ENCODE measurements at places on chromosomes 3 and 15. TPM values are rescaled to one million over a fixed set of nuclear protein-coding genes. Genes with fewer than 3 reads are reported as not detected.

The IL16 gene
- total RNA-seq, result 141 TPM

The IL20RB gene
- total RNA-seq, result 2.8 TPM

The ADAMTS17 gene
- total RNA-seq, result 8.2 TPM

GRCh38 chr3:194067949-194068362, 68.0 kb upstream of the HES1 start:
- DNase-seq, result no peak
- no peak overlapping the region for H3K27ac ChIP-seq
- H3K36me3 ChIP-seq, result no peaks in the 10 kb centered on the region
- H3K4me3 ChIP-seq, result no peak overlapping the region

- H3K4me3 ChIP-seq, result no peak overlapping the region
- DNase-seq, result no peak
- no peaks in the 10 kb centered on the region for H3K27me3 ChIP-seq
- no peak overlapping the region for H3K27ac ChIP-seq
- H3K4me1 ChIP-seq, result no peaks in the 10 kb centered on the region
- no peaks in the 10 kb centered on the region for H3K36me3 ChIP-seq
Observed at GRCh38 chr15:78840661-78841375, 29.6 kb upstream of the ADAMTS7 start.

- no peak for DNase-seq
- no peak overlapping the region for H3K27ac ChIP-seq
- no peak overlapping the region for H3K4me3 ChIP-seq
- H3K36me3 ChIP-seq, result no peaks in the 10 kb centered on the region
- no peaks in the 10 kb centered on the region for H3K4me1 ChIP-seq
- no peaks in the 10 kb centered on the region for H3K27me3 ChIP-seq
Observed at GRCh38 chr3:116005404-116005803, 382.1 kb downstream of the GAP43 start.

GRCh38 chr3:10806006-10806405, 10.0 kb upstream of the SLC6A11 start:
- no peaks in the 10 kb centered on the region for H3K4me1 ChIP-seq
- H3K36me3 ChIP-seq, result no peaks in the 10 kb centered on the region
- H3K4me3 ChIP-seq, result no peak overlapping the region
- no peak for DNase-seq
- H3K27me3 ChIP-seq, result peaks cover 3% of the 10 kb centered on the region
- H3K27ac ChIP-seq, result no peak overlapping the region

- H3K27ac ChIP-seq, result no peak overlapping the region
- peaks cover 14% of the 10 kb centered on the region for H3K27me3 ChIP-seq
- H3K4me1 ChIP-seq, result no peaks in the 10 kb centered on the region
- no peak for DNase-seq
- H3K36me3 ChIP-seq, result no peaks in the 10 kb centered on the region
Observed at GRCh38 chr3:155737844-155738460, 6.9 kb downstream of the PLCH1 start.

DNA sequence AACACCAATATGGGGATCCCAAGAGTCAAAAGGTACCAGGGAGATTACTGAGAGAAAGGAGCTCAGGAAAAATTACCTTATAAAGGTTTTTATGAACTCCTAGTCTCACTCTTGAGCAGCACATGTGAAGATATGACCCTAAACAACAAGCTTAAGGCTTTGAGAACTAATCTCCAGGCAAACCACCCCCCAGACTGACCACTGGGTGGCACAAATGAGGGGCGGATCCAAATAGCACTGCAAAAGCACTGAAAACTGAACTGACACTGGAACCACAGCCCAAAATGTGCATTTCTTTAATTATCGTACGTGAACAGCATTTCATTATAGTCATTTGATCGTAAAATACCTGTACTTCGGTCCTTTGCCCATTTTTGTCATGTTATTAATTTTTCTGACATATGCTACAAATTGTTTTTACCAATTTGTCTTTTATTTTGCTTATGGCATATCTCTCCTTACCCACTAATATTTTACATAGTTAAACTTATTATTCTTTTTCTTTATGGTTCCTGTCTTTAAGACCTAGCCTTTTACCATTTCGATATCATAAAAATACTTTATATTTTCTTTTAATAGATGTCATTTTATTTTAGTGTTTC, 31.5 kb upstream of the TFDP2 start:
- no peak overlapping the region for H3K27ac ChIP-seq
- no peak overlapping the region for H3K4me3 ChIP-seq
- H3K36me3 ChIP-seq, result peaks cover 9% of the 10 kb centered on the region
- DNase-seq, result peak; percentile 11
- H3K27me3 ChIP-seq, result no peaks in the 10 kb centered on the region
- H3K4me1 ChIP-seq, result no peaks in the 10 kb centered on the region
